ENCODE measurements at places on chromosomes 3 and 15. TPM values are rescaled to one million over a fixed set of nuclear protein-coding genes. Genes with fewer than 3 reads are reported as not detected.

- no peaks in the 10 kb centered on the region for H3K4me1 ChIP-seq
- H3K36me3 ChIP-seq: no peaks in the 10 kb centered on the region
- H3K4me3 ChIP-seq: no peak overlapping the region
- H3K27ac ChIP-seq: no peak overlapping the region
- peak; percentile 47 for DNase-seq
Measured at GRCh38 chr3:64484289-64484992, 203.4 kb downstream of the ADAMTS9 start.

DNA sequence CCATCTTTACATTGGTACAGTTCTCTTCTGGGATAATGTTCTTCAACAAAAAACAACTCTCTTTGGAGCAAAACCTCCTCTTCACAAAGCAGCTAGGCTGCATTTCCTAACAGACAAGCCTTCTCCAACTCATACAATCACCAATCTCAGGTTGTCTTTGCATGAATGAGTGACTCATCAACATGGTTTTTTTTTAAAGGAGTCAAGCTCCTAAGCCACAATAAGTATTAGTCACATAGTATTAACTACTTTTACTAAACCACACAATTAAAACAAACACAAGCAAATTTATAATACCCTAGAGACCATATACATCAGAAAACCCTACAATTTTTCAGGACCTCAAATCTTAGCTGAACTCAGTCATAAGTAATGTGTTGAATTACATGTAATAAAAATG, 137.4 kb downstream of the TBC1D5 start:
- no peaks in the 10 kb centered on the region for H3K36me3 ChIP-seq
- H3K27me3 ChIP-seq: no peaks in the 10 kb centered on the region
- no peak for DNase-seq
- H3K4me1 ChIP-seq: no peaks in the 10 kb centered on the region

- H3K4me3 ChIP-seq: no peak overlapping the region
- DNase-seq: peak; percentile 17
- H3K4me1 ChIP-seq: no peaks in the 10 kb centered on the region
- no peak overlapping the region for H3K27ac ChIP-seq
- H3K36me3 ChIP-seq: no peaks in the 10 kb centered on the region
Measured at GRCh38 chr3:124351430-124352148, 359.7 kb upstream of the ROPN1 start.

DNA sequence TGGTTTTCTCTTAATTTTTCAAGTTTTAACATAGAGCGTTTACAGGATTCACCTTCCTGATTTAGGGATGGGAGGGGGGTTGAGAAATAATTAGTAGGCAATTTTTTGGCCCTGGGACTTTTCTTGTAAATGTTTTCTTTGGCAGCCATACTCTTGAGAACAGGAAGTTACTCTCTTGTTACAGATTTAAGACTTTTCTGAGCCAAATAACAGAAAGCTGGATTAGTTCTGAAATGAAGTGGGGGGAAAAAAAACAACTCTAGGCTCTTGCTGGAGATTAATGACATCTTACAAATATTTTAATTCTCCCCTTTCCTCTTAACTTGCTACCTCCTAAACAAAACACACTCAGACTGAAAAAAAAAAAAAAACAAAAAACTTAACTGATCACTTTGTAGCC, 13.8 kb upstream of the POLR2M start:
- no peak overlapping the region for H3K27ac ChIP-seq
- no peaks in the 10 kb centered on the region for H3K4me1 ChIP-seq
- no peaks in the 10 kb centered on the region for H3K27me3 ChIP-seq
- no peak for DNase-seq
- no peak overlapping the region for H3K4me3 ChIP-seq

GRCh38 chr3:121274411-121274810, 271.4 kb downstream of the POLQ start:
- H3K36me3 ChIP-seq: no peaks in the 10 kb centered on the region
- DNase-seq: no peak
- no peak overlapping the region for H3K27ac ChIP-seq
- H3K4me3 ChIP-seq: no peak overlapping the region
- no peaks in the 10 kb centered on the region for H3K4me1 ChIP-seq

GRCh38 chr3:184348057-184348382, 10.6 kb downstream of the FAM131A start:
- H3K4me3 ChIP-seq: no peak overlapping the region
- no peaks in the 10 kb centered on the region for H3K36me3 ChIP-seq
- H3K27ac ChIP-seq: no peak overlapping the region
- no peak for DNase-seq
- H3K27me3 ChIP-seq: no peaks in the 10 kb centered on the region
- H3K4me1 ChIP-seq: peaks cover 6% of the 10 kb centered on the region

- no peaks in the 10 kb centered on the region for H3K36me3 ChIP-seq
- H3K4me1 ChIP-seq: no peaks in the 10 kb centered on the region
- no peak for DNase-seq
- no peak overlapping the region for H3K27ac ChIP-seq
Measured at GRCh38 chr3:190671658-190672057, 157.8 kb downstream of the IL1RAP start.

LDHAL6B gene
- not detected for total RNA-seq

ALS2CL gene
- total RNA-seq: 2.7 TPM

MYLK gene
- total RNA-seq: 29.7 TPM

FANCD2OS gene
- not detected for total RNA-seq

Measured in Panc1 (cell line).